Endothelial cell (in vitro differentiated cells): ENCODE measurements at places on chromosomes 4 and X. TPM values are rescaled to one million over a fixed set of nuclear protein-coding genes. Genes with fewer than 3 reads are reported as not detected.

Gene LRCH2
- 3.7 TPM for total RNA-seq

DNA sequence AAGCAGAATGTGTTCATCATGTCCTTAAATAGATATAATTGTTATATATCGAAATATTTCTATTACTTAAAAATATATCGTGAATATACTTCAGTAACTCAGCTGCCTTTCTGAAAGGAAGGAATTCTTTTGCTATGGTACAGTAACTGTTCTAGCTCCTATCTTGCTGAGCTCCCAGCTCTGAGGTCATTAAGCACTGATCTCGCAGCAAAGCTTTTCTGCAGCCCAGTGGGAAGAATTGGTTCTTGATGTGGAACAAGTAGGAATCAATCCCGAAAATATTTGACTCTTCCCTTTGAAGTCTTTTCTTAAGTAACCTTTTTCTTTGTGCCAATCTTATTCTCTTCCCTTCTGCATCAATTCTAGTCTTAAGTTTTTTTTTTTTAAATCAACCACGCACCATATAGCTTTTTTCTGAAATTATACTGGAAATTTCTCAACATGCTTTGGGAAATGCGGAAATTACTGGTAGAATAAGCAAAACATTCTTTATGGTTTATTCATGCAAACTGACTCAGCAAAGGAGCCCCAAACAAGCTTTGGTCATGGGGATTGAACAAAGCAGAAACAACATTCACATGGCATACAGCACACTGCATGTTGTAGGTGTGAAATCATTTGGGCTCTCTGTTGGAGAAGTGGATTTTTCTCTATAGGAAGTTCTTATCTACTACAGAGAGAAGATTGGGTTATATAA is 428.9 kb upstream of the GNPDA2 start:
- no peak overlapping the region for H3K27ac ChIP-seq
- no peak overlapping the region for H3K4me3 ChIP-seq
- no peaks in the 10 kb centered on the region for H3K27me3 ChIP-seq
- H3K4me1 ChIP-seq, result no peaks in the 10 kb centered on the region

DNA sequence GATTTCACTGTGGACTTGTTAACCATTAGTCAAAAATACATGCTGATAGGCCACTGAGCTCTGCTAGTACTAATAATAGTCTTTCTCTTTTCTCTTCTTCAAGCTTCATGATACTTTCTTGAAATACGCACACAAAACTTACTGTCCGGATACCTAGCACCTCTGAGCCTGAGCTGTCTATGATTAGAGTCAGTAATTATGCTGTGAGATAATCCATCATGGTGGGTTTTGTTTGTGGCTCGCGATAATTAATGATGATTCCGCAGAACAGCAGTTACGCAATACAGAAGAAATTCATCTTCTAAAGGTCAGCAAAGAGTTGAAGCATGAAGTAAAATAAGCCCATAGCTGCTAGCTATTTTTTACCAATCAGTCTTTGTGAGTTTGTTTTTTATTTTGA is 511.5 kb upstream of the GALNT7 start:
- no peak overlapping the region for H3K4me3 ChIP-seq
- DNase-seq, result no peak
- no peak overlapping the region for H3K27ac ChIP-seq
- peaks cover 1% of the 10 kb centered on the region for H3K27me3 ChIP-seq

DNA sequence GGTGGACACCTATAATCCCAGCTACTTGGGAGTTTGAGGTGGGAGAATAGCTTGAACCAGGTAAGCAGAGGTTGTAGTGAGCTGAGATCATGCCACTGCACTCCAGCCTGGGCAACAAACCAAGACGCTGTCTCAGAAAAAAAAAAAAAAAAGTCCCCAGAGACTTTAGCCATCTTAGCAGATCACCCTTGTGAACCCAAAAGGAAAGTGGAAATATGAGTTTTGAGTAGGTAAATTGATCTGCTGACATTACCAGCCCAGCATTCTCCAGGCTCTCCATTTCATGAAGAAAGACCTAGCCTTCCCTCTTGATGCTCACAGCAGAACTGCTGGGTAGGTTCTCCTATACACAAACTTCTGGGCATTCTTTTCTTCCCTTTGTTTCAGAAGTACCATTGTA is 24.5 kb upstream of the HNRNPD start:
- no peak for DNase-seq
- H3K36me3 ChIP-seq, result no peaks in the 10 kb centered on the region
- H3K27me3 ChIP-seq, result peaks cover 2% of the 10 kb centered on the region
- no peaks in the 10 kb centered on the region for H3K4me1 ChIP-seq
- no peak overlapping the region for H3K27ac ChIP-seq

- DNase-seq, result no peak
- H3K27ac ChIP-seq, result no peak overlapping the region
- no peaks in the 10 kb centered on the region for H3K36me3 ChIP-seq
- peaks cover 6% of the 10 kb centered on the region for H3K27me3 ChIP-seq
Observed at GRCh38 chrX:69062493-69062892, 102.8 kb downstream of the PJA1 start.
